Left renal cortex interstitium (tissue), 4 donors: ENCODE measurements at places on chromosomes 12 and 14.

DNA sequence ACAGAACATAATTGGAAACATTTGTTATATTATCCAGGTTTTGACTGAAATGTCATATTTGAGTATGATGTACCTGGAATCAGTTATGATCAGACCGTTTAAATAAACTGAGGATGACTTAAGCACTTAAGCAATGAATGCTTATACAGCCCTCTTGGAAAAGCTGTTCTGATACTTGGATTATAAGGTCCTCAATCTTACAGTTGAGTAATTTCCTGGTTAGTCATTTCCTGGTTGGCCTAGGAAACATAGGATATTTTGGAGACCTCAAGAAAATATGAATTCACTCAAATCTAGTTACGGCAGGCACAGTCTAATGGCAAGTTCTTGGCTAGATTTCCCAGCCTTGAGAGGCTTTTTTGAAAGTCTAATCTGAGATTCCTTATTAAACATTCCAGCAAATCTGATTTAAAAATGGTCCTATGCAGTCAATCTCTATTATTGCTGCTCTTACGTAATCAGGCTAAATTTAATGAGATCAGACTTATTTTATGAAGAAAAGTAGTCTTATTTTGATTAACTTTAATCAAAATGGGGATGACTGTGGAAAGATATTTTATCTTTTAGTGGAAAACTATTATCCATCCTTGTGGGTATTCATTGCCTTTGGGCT lies 447.2 kb downstream of the SNAPC1 start:
- DNase-seq = no peak

GRCh38 chr14:91252871-91253794 lies 8.6 kb upstream of the GPR68 start:
- no peak for DNase-seq

- no peak for DNase-seq
These were observed 51.3 kb downstream of the MARK3 start for GRCh38 chr14:103436533-103436932.

DNA sequence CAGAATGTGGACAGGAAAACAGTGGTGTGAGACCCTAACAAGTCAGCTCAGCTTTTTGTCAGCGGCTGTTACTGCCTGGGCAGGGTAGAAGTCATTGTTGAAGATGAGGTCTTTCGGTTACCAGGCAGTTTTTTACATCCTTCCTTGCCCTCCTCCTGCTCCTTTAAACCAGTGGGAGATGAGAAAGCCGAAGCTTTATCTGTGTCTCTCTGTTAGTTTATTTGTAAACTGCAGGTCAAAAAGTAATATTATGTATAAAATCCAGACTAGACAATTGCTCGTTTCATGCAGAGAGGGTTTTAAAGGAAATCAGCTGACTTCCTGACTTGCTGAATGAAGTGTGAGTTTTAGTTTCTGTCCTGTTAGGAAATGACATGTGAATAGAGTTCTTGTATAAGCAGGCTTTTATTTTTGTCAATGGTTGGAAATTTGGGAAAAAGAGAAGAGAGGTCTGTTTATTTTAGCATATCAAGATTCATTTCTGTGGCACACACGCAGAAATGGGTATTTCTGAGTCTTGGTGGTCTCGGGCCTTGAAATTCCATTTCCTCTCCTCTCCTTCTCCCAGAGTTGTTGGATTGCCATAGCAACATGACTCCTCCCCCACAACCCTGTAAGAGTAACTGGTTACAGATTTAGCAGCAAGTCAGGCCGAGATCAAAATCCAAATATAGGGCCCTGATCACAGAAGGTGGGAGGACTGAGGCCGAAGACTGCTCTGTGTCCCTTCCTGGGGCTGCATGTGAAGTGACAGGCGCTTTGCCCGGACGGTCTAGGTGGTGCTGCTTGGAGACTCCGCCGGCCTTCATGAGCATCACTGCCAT lies 60.8 kb downstream of the SAMD4A start:
- peak; percentile 61 for DNase-seq

- no peak for DNase-seq
These were observed 222.9 kb upstream of the SLC16A7 start for GRCh38 chr12:59372956-59373355.

DNA sequence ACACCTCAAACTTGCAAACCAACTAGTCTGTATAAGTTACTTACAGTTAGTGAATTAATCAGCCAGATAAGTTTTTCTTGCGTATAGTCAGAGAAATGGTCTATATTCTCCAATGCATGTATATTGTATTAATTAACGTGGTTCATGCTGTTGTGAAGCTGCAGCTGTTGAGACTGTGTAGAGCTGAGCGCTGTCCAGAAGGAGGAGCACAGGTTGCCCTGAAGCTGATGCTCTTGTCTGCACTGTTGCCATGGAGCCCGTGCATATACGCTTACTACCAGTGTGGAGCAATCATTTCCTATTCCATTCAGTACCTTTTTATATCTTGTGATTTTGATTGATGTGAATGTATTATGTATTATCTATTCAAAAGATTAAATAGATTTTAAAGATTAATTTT lies 74.3 kb upstream of the ARID2 start:
- DNase-seq = no peak

GRCh38 chr14:70807898-70808415 lies 1.4 kb downstream of the MAP3K9 start:
- no peak for DNase-seq

- no peak for DNase-seq
These were observed 80.0 kb downstream of the LGMN start for GRCh38 chr14:92668276-92668973.

GRCh38 chr12:44774815-44775411 lies 101.2 kb downstream of the NELL2 start:
- DNase-seq = no peak

GRCh38 chr12:51160814-51161459 lies 12.0 kb downstream of the TFCP2 start:
- no peak for DNase-seq

- no peak for DNase-seq
These were observed 59.4 kb downstream of the TMEM132C start for GRCh38 chr12:128326406-128326805.

DNA sequence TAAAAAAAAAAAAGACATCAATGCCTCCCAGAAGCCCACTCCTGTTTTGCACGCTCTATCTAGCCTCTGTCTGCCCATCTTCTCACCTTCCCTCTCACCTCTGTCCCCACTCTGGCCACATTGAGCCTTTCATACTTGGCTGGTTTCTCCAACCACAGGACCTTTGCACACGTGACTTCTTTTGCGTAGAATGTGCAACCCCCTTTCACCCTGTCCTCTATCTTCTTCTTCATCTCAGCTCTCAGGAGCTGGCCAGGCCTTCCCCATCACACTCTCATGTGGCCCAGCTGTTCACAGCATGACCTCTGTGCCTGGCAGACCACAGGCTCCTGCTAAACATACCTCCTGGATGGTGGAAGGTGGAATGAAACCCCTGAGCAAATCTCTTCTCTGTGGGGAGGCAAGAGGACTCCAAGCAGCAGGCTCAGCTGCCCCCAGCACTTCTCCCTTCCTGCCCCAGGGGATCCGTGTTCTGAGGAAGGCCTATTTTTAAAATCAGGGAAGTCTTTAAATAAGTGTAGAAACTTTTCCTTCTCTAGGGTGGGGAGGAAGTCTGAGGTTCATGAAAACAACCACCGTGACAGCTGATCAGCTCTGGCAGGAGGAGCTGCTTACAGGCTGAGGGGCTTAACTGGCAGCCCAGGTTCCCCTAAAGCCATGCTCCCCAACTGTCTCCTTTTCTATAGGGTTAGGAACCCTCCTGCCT lies 11.6 kb downstream of the HVCN1 start:
- no peak for DNase-seq

- DNase-seq = no peak
These were observed 130.3 kb upstream of the RBM19 start for GRCh38 chr12:114096461-114096860.

GRCh38 chr14:30994681-30995620 lies 30.5 kb upstream of the AP4S1 start:
- no peak for DNase-seq

- no peak for DNase-seq
These were observed 27.6 kb downstream of the RAB3IP start for GRCh38 chr12:69766260-69766659.

DNA sequence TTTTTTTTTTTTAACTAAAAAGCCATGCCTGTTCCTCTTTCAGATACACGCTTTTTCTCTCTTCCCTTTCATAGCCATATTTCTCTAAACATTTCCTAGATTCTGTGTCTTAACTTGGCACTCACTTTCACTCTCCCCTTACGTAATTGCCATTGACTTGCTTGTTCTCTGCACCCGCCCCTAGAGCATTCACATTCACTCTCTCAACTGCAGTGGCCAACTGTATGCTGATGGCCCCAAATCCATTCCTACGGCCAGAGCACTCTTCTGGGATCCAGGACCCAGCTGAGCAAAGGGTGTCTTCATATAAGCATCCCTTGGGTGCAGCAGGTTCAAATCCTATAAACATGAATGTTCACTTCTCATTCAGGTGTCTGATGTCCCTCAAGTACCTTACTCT lies 59.5 kb downstream of the CKB start:
- DNase-seq = no peak

DNA sequence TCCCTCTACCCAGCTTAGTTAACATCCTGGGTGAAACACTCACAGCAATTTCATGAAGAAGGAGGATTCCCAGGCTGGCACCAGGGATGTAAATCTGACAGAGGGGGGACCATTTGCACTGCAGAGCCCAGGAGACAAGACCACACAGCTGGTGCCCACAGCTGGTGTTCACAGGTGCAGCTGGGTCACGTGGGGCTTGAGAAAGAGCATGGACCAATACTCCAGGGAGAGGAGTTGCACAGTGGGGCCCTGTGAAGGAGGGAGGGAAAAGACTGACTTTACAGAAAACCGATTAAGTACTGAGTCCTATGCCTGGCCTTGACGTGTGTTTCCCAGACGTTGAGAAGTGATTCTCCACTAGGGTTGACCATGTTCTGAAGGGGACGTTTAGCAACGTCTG lies 1316.7 kb upstream of the TMEM132C start:
- DNase-seq = no peak

DNA sequence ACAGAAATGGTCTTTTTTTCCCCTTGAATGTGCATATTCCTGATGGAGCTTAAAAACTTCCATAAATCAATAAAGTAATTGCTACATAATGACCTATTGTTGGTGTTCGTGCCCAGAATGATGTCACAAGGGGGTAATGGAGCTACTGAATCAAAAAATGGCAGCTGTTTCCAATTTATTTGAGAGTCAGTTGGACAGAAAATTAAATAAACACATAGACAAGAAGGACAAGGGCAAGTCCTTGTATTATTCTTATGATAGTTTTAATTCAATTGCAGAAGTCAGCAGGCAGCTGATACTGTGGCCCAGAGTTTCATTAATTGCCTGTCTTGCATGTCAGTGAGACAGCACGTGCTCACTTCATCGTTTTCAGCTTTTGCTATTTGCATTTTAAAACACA lies 473.5 kb downstream of the ETNK1 start:
- no peak for DNase-seq

DNA sequence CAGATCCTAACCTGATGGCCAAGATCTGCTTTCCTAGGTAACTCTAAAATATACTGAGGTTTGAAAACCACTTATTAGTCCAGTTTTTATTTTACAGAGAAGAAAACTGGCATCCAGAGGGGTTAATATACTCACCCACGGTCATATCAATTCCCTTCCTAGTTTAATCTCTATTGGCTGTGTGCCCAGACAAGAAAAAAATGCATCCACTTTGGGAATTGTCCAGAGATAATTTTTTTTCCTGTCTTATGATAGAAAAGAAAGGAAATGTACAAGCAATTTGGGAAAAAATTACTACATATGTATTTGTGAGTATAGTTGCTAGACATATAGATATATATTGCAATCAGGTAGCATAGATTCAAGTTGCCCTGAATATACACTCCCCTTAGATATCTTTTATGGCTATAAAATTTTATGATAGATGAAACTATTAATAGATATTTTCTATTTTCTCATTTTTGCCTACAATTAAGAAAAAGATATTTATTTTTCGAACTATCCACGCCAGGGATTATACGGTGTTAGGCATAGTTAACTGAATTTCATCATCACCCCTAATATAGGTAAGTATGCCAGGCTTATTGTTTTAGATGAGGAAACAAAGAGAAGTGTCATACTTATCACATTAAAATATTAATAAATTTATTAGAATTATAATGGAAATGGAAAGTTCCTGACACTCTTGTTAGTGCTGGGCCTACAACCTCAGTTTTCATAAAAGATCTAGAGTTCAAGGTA lies 100.5 kb upstream of the SLC38A2 start:
- DNase-seq = no peak

- DNase-seq = no peak
These were observed 3.7 kb upstream of the HOXC12 start for GRCh38 chr12:53950789-53951576.

- no peak for DNase-seq
These were observed 17.7 kb downstream of the C12orf71 start for GRCh38 chr12:27064397-27065342.

DNA sequence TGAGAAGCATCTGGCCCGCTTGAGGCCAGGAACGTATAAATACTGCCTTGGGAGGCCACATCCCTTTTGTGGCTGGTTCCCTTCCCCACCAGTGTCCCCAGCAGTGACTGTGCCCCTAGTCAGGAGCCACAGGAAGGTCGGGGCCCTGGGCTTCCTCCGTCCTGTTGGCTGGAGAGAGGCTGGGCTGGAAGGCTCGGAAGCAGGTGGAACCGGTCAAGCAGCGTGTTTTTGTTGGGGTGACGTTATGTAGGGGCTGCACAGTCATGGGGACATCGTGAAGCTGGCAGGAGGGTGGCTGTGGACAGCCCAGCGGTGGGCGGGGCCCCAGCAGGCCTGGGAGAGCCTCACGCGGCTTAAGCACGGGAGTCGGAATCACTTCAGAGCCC lies 10.1 kb downstream of the XRCC3 start:
- DNase-seq = no peak

- no peak for DNase-seq
These were observed 66.4 kb downstream of the PAWR start for GRCh38 chr12:79624378-79624777.
